Endothelial cell (in vitro differentiated cells): ENCODE measurements at places on chromosomes 3 and 15.
A peak's percentile ranks its signal among the peaks of the same experiment; 100 is the strongest.

DNA sequence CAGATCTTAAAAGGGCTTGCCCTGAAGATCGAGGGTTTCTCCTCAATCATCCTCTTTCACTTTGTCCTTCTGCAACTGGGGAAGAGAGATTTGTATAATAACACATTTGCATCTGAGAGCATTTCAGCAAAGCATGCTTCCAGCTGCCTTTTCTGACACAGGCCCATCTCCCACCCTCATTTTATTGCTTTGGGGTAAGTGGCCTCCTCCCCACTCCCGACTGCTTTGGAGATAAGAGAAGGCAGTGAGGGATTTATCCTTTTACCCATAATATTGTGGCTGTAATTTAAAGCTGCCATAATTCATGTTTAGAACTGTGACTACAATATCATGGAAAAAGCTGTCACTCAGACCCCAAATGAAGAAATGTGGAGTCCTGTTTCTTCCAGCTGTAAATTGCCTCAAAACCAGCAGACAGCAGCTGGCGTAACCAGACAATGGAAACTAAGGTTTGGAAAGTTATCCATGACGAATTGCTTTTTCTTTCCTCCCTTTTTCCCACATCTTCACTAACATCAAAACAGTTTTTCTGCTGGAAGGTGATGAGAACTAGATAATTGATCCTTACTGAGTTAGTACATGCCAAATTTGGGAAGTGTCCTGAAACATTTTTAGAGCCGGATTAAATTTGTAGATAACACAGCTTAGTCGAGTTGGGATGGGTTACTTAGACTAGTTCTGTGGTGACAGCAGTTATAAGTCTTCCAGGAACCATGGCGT, 104.2 kb upstream of the PFN2 start:
- no peak for DNase-seq

DNA sequence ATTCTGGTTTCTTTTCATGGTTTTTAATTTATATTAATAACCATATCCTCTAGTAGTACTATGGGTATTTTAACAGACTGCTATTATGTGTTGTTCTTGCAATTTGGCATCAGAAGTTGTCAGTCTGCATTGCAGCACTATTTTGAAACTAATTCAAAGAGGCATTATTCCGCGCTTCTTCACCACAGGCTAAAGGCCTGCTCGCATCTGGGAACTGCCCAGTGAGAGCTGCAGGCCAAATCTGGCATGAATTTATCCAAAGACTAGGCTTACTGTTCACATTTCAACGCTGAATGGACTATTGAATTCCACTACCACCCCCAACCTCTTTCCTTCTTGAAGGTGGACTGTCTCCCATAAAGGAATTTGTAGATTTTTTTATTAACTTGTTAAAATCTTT, 310.4 kb upstream of the NR2F2 start:
- DNase-seq = no peak

GRCh38 chr3:50299929-50300680, 900 bp upstream of the HYAL3 start:
- no peak for DNase-seq

DNA sequence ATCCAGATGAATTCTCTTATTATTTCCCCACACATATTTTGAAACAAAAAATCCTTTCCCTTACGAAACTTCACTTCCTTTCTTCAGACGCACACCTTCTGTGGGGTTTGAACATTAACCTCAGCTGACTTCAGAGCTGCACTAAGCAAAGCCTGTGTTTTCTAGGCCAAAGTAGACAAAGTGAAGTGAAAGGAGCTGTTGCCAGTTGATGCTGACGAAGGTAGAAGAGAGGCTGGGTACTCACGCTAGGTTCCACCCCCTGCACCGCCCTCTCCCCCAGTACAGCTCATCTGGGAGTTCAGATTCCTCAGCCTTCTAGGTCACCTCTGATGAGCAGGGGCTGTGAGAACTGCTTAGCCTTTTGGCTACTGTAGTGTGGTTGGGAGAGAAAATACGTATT, 24.1 kb downstream of the DUT start:
- DNase-seq = no peak

DNA sequence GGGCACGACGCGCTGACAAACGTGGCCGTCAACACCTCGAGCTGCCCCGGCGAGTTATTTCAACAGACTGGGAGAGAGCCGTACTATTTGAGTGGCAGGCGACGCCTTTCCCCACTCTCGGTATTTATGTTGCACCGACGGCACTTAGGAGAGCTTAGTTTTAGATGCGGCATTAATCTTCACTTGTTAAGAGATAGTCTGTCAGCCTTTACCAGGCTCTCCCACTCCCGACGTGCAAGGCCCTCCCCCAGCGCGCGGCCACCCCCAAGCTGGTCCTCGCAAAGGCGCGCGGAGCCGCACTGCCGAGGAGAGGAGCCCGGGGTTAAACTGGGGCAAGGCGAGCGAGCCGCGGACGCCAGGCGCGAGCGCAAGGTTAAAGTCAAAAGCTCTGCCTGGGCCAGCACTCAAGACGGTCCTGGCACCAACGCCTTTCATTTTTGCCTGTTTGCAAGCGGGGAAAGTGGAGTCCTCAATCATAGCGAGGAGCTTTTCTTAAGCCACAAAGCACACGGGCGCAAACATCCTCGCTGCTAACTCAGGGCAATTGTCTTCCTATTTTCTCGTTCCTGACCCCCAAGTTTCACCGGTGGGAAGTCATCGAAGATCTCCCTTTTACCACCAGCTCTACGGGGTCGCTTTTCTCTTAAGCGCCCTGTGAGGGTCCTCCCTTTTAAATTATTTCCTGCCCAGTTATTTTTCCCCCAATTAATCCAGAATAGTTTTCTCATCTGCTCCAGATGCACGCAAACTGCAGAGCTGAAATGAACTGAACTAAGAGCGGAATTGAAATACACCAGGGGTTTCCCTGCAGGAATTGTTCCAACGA, 86.6 kb downstream of the NR2F2 start:
- DNase-seq = peak; percentile 29

DNA sequence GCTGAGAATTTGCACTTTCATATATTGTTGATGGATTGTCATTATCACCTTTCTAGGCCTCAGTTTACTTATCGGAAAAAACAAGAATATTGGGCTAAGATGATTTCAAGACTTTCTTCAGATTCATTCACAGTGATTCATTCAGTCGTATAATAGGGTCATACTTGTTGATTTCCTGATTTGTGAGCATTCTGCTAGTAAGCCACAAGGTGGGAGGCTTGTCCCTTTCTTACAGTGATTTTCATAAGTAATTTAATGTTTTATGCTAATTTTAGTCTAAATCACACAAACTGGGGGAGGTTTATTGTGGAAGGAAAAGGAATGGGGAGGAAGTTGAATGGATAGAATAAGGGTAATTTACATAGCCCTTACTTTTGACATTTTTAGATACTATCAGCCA, 126.8 kb upstream of the GOLGA6L4 start:
- no peak for DNase-seq

DNA sequence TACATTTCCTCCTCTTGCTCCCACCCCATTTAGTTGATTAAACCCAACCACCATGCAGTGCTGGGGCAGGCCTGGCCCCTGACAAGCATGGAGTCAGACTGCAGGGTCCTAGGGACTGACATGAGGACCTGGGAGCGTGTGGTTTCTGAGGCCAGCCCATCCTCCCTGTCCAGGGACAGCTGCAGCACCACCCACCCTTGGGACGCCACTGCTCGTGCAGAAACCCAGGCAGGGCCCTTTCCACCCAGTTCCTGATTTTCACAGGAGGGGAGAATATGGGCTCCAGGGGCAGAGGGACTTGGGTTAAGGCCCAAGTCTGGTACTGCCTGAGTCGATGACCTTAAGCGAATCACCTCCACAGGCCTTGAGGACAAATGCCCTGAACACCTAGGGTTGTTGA, 23.7 kb downstream of the PLXND1 start:
- DNase-seq = no peak

- DNase-seq = no peak
Observed at GRCh38 chr15:64521726-64522164, 61.4 kb downstream of the ZNF609 start.

- DNase-seq = no peak
Observed at GRCh38 chr3:75242012-75242735, 422.0 kb upstream of the FRG2C start.

DNA sequence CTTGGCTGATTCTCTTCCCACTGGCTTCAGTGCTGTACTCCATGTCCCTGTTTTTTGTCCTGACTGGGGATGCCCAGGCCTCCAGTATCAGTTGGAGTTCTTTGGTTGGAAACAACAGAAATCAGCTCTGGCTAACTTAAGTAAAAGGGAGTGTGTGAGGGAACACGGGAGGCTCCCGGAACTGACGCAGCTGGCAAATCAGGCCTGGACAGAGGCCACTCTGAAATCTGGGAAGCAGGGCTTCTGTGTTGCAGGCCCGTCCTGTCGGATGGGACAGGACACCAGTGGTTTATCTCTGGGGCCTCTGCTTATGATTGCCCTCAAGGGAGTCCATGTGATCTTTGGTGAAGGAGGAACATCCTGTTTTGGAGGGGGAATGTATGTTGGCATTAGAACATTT, 124.3 kb downstream of the CHCHD6 start:
- DNase-seq = no peak

GRCh38 chr3:151199554-151200438, 3.2 kb downstream of the GPR171 start:
- no peak for DNase-seq

DNA sequence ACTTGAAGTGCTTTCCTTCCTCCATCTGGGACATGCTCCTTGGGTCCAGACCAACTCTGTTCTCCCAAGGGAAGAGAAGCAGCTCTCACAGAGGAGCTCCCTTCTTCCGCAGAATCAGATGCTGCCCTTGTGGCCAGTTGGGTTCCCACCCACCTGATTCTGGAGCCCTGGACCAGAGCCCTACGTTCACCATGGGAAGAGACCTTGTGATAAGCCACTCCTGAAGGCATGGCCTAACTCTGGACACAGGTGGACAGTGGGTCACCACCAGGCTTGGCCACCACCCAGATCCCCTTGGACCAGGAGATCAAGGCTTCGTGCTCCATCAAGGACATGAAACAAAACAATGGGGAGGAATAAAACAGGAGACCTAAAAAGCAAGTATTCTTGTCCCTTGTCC, 172.2 kb downstream of the RPLP1 start:
- no peak for DNase-seq

DNA sequence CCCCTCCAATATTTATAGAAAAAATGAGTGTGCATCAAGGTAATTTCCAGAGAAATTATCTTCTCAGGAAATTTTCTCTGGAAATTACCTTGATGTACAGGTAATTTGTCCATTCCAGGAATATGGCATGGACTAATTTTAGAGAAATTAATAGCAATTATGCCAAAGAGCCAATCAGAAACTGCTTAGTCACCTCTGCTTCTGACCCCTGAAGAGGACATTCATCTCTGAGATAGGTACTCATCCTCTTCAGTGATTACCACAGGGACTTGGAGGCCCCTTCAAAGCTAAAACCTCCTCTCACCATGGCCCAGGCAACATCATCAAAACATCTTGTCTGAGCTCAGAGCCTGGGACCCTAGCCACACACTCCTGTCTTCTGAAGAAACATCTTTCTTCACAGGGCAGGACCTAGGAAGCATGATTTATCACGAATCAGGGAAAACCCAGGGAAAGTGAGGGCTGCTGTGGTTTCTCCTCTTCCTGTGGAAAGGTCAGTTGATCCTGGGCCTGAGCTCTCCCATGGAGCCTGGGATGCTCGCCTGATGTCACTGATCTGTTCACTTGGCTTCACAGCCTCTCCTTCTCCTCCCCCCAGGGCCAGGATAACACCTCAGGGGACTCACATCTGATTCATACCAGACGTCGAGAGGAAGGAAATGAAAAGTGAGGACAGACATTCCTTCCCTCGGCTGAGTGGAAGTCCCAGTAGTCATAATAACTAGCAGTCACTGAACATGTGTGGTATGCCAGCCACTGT, 210.5 kb downstream of the DTWD1 start:
- no peak for DNase-seq

GRCh38 chr3:7437231-7437630, 576.3 kb downstream of the GRM7 start:
- no peak for DNase-seq

GRCh38 chr3:184176377-184177330, 2.0 kb downstream of the AP2M1 start:
- peak; percentile 71 for DNase-seq

GRCh38 chr3:128490915-128491690, 1.9 kb downstream of the GATA2 start:
- no peak for DNase-seq

- no peak for DNase-seq
Observed at GRCh38 chr3:16807391-16807790, 77.4 kb upstream of the PLCL2 start.
